ENCODE measurements at places on chromosomes 3 and 15. TPM values are rescaled to one million over a fixed set of nuclear protein-coding genes. Genes with fewer than 3 reads are reported as not detected.

Gene FOXL2
- 1.5 TPM for total RNA-seq

Gene CATSPER2
- 0.17 TPM for total RNA-seq

Gene A4GNT
- total RNA-seq: not detected

Gene SAMMSON
- total RNA-seq: not detected

Gene FBXO40
- total RNA-seq: not detected

Gene NEK4
- total RNA-seq: 22.9 TPM
